ENCODE measurements at places on chromosomes 11 and 22.

DNA sequence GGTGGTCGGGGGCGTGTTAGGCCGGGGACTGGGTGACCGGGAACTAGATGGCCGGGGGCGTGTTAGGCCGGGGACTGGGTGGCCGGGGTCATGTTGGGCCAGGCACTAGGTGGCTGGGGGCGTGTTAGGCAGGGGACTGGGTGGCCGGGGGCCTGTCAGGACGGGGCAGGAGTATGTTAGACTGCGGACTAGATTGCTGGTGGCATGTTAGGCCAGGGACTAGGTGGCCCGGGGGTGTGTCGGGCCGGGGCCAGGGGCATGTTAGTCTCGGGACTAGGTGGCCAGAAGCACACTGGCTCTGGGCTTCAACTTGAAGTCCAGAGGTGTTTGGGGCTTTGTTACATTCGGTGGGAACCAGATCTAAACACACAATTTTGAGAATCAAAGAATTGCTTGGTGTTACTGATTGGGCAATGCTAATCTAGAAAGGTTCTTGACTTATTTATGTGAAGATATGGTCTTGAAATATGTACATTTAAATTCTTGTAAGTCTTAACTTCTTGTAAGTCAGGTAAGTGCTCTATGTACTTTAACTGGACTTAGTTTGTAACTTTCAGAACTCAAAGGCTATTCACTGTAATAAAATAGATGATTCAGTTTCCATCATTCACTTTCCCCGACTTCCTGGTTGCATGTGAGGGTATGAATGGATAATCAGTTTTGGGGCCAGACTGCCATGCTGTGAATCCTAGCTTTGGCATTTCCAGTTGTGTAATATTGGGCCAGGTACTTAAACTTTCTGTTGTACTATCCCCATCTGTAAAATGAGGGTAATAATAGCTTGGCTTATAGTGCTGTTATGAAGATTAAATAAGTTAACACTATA is 1.1 kb downstream of the EXT2 start:
- no peak for DNase-seq

- no peak for DNase-seq
Measured at GRCh38 chr11:128901653-128902514, 10.7 kb downstream of the KCNJ5 start.

GRCh38 chr22:32699001-32699582 is 102.4 kb upstream of the TIMP3 start:
- no peak for DNase-seq

GRCh38 chr22:28005513-28005912 is 86.5 kb upstream of the PITPNB start:
- no peak for DNase-seq

- no peak for DNase-seq
Measured at GRCh38 chr11:46506483-46506791, 87.4 kb downstream of the AMBRA1 start.

GRCh38 chr11:64292460-64293254 is 1.6 kb downstream of the KCNK4 start:
- DNase-seq: no peak

DNA sequence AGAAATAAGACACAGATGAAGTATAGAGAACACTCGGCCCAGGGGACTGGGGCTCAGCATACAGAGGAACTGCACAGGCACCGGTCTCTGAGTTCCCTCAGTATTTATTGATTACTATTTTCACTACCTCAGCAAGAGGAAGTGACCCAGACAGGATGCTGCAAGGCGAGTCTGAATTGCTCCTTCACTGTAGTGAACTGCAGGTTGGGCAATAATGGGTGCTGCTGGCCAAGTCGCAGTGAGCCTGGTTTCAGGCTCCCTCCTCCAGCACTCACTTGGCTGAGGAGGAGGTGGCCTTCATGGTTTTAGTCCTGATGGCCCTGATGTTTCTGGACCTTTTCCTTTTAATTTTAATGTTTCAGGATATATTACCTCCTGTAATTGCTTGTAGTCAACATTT is 10.4 kb downstream of the OR52K2 start:
- DNase-seq: no peak

DNA sequence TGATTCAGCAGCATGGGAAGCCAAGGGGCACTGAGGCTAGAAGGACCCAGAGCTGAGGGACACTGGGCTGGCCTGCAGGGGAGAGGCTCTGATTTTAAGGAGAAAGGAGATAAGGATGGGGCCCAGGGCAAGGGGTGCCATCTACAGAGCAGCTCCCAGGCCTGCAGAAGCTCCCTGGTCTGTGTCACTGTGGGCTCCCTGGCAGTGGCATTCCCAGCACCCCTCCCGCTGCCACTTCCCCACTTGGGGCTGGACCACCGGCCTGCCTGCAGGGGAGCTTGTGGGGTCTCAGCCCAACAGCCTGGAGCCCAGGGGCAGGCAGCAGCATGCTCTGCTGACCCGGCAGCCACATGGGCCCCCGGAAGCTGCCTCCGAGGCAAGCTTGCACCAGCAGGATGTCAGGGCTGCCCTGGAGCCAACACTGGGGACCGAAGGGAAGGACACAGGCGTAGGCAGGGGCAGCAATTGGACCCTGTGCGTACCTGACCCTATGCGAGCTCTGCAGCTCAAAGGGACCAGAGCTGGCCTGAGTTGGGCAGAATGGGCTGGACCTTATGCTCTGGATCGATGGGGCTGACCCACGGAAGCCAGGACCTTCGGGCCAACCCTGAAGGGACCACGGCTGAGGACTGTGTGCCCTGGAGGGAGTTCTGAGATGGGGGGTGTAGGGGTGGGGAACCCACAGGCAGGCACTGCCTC is 35.4 kb upstream of the WNT7B start:
- no peak for DNase-seq

- no peak for DNase-seq
Measured at GRCh38 chr11:9057888-9058287, 33.5 kb downstream of the SCUBE2 start.

- DNase-seq: no peak
Measured at GRCh38 chr11:28366549-28367346, 258.6 kb downstream of the METTL15 start.

All from esophagus squamous epithelium (tissue), 5 donors.